ENCODE measurements at places on chromosomes 4 and X. TPM values are rescaled to one million over a fixed set of nuclear protein-coding genes. Genes with fewer than 3 reads are reported as not detected.

The MYL5 gene
- polyA plus RNA-seq, result 2.0 TPM

The KIAA0232 gene
- polyA plus RNA-seq, result 20.8 TPM

The MAGEC1 gene
- polyA plus RNA-seq, result not detected

The FRMD7 gene
- not detected for polyA plus RNA-seq

The NLGN3 gene
- 0.10 TPM for polyA plus RNA-seq

The PHKA2 gene
- 5.9 TPM for polyA plus RNA-seq

The ACE2 gene
- polyA plus RNA-seq, result 1.1 TPM

The SGMS2 gene
- polyA plus RNA-seq, result 8.7 TPM

The SYTL4 gene
- polyA plus RNA-seq, result 1.4 TPM

The TRIM75 gene
- not detected for polyA plus RNA-seq

The CT45A2 gene
- not detected for polyA plus RNA-seq

The ALAS2 gene
- not detected for polyA plus RNA-seq

The UGT2A1 gene
- polyA plus RNA-seq, result not detected

The RGN gene
- 4.0 TPM for polyA plus RNA-seq

The LRIT3 gene
- 0.03 TPM for polyA plus RNA-seq

The HTRA3 gene
- 15.5 TPM for polyA plus RNA-seq

The MAGEA11 gene
- polyA plus RNA-seq, result not detected

The TEX13B gene
- not detected for polyA plus RNA-seq

The ARSJ gene
- 0.35 TPM for polyA plus RNA-seq

The CXorf65 gene
- not detected for polyA plus RNA-seq

The F11 gene
- 0.19 TPM for polyA plus RNA-seq

The CTAG1A gene
- polyA plus RNA-seq, result not detected

The TNIP2 gene
- polyA plus RNA-seq, result 59.5 TPM

All from psoas muscle (tissue), 8 donors.